ENCODE measurements at places on chromosomes 7 and 10.

DNA sequence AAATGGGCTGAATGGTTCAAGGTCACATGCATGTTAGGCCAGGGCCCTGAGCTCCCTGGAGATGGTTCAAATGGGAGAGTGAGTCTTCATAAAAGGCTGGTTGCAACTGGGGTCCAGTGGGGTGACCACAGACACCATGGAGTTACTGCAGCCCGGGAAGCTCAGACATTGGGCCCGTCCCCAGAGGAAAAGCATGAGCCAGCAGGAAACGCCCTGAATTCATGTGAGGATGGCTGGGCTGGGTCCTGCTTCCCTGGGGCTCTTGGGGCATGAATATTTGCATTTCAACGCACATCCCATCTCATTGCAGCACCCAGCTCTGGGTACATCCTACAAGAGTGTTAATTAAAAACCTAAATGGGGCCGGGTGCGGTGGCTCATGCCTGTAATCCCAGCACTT is 549.0 kb downstream of the TCERG1L start:
- DNase-seq = no peak

DNA sequence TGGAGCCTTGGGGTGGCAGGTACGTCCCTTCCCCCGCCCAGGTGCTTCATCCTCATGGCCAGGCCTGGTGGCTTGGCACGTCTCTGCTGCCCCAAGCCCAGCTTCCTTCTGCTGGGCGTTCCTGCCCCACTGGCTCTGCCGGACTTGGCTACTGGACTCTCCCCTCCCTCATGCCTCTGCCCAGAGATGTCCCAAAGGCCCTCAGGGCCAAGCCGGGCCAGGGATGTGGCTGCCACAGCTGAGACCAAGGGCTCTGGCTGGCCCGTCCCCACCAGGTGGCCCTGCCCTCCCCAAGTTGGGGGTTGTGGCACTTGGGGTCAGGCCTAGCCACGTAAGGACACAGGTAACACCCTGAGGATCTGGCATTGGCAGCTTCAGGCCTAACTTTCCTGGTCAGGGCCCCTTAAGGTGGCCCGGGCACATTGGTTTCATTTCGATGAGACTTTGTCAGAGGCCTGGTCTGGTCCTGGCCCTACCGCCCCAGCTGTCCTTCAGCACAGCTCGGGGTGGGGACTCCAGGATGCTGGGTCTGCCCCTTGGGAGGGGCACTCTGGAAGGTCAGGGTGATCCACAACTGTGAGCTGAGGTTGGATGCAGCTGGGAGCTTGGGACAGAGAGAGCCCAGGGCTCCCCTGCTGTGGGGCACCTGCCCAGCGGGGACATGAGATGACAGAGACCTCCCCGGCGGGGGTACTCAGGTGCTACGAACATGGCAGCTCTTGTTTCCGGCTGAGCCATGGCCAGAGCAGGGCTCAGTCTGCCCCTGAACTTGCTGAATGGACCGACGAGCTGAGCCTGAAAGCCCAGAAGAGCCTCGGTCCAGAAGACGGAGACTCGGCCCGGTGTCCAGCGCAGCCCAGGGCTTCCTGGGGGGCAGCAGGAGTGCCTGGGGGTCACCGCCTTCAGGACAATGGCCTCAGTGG is 2.9 kb downstream of the BHLHA15 start:
- no peak for DNase-seq

DNA sequence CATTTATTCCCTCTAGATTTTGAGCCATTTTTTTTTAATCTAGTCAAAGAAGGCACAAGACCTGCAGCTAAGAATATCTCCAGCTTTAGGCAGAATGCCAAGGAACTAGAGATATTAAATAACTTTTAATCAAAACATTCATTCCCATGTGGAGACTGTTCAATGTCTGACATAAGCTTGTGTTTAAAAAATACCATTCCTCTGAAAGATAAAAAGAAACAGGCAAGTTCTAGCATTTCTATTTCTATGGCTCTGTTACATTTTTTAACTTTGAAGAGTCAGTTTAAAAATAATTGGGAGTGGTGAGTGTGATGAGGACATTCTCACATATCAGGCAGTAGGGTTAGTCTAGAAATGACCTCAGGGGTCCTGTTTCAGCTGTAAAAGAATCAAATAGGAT is 48.0 kb downstream of the RHOBTB1 start:
- no peak for DNase-seq

GRCh38 chr7:42198974-42199668 is 37.9 kb downstream of the GLI3 start:
- DNase-seq = no peak

DNA sequence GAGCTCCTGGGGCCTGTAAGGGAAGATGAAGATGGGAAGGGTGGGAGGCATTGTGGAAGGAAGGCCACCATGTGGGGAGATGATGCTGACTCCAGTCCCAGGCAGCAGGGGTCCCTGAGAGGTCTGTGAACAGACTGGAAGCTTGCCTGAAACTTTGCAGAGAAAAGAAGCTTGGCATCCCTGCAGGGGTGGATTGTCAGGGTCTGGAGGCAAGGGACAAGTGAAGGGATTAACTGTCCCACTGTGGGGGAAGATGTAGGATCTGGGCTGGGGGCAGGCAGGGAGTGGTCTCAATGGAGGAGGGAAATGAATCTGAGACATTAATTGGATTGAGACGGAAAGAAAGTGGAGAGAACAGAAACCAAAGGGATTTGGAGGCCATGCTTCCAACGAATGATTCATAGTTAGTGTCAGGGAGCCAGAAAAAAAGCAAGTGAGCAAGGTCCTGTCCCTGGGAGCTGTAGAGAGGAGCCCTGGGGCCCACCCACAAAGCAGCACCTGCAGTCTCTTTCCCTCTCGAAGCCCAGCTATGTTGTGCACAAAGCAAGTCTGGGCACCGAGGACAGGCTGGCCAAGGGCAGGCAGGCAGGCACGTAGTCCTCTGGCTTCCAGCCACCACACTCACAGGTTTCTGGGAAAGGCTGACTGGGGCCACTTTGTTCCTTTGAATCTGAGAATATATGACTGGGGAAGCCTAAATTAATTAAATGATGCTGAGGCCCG is 4.7 kb upstream of the SLC18A3 start:
- DNase-seq = no peak

DNA sequence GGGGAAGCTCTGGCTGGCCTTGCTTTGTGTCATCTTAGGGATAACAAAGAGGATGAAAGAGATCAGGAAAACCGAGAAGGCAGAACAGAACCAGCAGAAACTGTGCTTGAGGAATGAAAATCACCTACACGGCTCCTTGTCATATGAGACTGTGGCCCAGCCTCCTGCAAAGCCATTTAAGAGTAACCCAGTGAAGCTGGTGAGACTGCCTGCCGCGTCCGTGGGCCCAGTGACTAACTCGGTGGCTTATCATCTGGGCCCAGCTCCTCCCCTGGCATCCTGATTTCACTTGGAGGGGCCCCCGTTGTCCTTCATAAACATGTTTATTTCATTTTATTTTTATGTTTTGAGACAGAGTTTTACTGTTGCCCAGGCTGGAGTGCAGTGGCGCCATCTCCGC is 30.7 kb downstream of the HTRA1 start:
- no peak for DNase-seq

DNA sequence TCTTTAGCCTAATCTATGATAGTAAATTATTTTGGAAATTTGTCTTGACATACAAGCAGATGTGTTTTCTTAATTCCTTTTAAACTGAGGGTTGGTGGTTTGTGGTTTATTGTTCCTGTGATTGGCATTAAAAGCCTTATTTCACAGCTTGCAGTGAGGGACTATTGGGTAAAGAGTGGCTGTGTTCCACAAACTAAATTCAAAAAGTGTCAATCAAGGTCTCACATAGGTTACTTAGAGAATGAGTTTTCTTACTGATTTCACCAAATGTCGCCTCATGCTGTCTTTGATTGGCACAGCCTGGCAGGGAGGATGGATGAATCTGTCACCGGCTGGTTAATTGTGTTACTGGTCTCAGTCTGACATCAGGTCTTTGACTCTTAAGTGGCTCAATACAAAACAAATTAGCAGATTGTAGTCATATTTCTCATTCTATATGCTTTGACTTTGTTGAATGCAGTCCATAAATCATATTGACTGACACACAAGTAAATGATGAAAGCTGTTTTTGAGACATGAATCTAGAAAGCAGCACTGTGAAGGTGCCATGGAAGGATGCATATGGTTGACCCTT is 66.8 kb upstream of the CYP26C1 start:
- DNase-seq = no peak

DNA sequence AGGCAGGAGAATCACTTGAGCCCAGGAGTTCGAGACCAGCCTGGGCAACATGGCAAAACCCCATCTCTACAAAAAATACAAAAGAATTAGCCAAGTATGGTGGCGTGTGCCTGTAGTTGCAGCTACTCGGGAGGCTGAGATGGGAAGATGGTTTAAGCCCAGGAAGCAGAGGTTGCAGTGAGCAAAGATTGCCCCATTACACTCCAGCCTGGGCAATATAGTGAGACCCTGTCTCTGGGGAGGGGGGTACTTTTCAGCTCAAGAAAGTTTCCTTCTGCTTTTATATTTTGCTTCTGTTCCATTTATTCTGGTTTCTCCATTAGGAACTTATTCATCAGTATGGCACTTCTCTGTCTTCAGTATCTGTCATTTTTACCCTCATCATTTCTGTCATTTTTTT is 48.6 kb downstream of the COA1 start:
- DNase-seq = no peak

DNA sequence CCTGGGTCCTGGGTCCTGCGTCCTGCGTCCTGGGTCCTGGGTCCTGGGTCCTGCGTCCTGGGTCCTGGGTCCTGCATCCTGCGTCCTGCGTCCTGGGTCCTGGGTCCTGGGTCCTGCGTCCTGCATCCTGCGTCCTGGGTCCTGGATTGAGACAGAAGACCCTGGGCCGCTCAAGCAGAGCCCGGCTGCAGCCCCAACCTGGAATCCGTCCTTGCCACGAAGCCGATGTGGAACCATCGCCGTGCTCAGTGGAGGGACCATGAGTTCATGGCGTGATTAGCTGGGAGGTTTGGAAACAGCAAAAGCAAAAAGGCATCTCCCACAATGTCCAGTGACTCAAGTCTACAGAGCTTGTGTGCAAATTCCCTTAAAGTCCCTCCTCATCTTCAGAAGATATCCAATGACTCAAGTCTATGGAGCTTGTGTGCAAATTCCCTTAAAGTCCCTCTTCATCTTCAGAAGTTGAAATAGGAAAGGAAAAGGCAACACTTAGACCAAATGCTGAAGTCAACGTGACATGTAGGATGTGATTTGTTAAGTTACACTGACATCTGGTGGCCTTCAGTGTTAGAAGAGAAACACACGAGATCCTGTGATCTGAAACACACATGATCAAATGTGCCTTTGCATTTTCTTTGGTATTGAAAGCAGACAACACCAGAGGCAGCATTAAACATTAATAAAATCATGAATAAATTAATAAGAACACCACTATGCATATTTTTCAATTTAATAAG is 179.9 kb downstream of the PTPRN2 start:
- DNase-seq = no peak

DNA sequence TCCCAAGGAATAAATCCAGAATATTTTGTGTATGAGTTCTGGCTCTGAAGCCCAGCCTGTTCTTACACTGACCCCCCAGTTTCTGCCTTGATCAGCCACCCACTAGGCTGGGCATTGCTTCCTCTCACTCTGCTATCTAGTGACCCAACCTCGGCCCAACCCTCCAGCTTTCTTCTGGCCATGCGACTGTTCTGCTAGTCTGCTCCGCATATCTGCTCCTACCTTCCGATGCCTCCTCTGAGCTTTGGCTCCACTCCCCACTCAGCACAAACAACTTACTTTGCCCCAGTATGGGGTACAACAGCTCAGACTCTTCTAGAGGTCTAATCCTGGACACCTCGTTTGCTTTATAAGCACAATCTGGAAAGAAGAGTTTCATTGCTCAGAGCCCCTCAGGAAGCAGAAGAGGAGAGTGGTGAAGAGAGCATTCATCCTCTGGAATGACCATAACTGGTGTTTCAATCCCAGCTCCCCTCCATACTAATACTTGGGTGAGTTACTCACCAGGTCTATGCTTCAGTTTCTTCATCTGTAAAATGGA is 99.6 kb downstream of the NPSR1 start:
- DNase-seq = no peak

- DNase-seq = no peak
Measured at GRCh38 chr7:33698692-33699128, 206.6 kb upstream of the BMPER start.

- DNase-seq = no peak
Measured at GRCh38 chr10:65581426-65582026, 1344.3 kb upstream of the LRRTM3 start.

- DNase-seq = peak; percentile 43
Measured at GRCh38 chr10:95183271-95184230, 10.5 kb upstream of the ACSM6 start.

GRCh38 chr7:48441848-48442492 is 270.7 kb downstream of the ABCA13 start:
- no peak for DNase-seq

- DNase-seq = no peak
Measured at GRCh38 chr10:48511875-48512231, 93.0 kb downstream of the ARHGAP22 start.

DNA sequence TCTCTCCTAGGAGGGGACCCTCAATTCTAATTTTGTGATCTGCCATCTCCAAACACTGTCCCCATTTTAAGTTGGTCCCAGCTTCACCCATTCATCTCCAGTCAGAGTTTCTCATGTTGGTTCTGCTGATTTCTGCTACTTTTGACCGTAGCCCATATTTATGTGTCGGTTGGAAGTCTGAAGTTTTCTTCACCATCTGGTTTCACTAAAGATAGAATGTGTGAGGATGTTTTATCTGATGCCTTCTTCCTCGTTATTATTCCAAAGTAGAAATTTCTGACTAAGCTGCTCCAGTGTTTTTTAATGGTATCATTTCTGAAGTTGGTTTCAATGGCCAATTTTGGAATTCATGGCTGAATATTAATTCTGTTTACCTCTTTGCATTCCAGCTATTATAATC is 21.3 kb upstream of the IFIT2 start:
- DNase-seq = no peak

- DNase-seq = no peak
Measured at GRCh38 chr7:90690159-90690858, 94.2 kb downstream of the CDK14 start.

DNA sequence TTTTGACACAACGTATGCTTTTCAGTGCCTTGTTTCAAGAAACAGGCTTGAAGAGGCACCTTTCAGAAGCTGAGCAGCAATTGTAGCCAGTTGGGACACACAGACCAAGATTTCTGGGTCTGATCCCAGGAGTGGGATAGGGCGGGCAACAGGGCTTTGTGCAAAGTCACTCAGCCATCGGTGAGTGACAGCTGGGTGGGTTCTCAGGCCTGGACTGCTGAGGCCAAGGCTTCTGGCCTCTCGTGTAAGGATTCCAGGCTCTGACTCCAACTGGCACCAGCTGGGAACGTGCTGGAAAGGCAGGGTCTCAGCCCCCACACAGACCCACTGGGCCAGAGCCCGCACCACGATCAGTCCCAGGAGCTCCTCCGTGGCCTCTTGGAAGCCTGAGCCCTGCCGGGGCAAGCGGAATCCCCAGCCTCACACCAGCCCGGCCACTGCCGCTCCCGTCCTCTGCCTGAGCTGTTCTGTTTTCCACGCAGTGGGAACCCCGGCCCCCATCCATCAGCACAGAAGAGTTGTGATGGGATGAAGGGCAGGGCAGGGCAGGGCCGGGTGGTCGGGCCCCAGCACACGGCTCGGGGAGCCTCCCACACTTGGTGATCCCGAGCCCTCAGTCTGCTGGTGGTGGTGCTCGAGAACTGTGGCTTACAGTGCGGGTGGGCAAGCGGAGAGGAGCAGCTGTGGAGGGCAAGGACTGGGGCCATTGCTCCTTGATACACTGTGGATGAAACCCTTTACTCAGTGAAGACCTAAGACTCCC is 46.8 kb downstream of the VIPR2 start:
- DNase-seq = no peak
